ENCODE measurements at places on chromosomes 6 and 20.

DNA sequence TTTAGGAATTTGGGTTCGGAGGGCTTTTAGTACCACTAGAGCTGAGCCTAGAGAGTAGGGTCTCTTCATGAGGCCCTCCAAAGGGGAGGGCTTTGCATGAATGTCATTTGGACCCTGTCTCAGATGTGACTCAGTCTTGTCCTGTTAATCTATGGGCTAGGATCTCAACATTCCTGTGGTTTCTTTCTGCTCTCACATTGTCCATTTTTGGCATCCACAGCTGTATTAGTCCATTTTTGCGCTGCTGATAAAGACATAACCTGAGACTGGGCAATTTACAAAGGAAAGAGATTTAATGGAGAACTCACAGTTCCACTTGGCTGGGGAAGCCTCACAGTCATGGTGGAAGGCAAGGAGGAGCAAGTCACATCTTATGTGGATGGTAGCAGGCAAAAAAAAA, 61.0 kb downstream of the CRYBG1 start:
- no peak for DNase-seq

GRCh38 chr6:105907301-105907700, 178.8 kb upstream of the PRDM1 start:
- DNase-seq: no peak

GRCh38 chr20:2651772-2652723, at the start of gene NOP56:
Gene NOP56 (plus strand): TSS chr20:2652632. CDS start chr20:2652661, 29 bp downstream.
- DNase-seq: peak; percentile 91

DNA sequence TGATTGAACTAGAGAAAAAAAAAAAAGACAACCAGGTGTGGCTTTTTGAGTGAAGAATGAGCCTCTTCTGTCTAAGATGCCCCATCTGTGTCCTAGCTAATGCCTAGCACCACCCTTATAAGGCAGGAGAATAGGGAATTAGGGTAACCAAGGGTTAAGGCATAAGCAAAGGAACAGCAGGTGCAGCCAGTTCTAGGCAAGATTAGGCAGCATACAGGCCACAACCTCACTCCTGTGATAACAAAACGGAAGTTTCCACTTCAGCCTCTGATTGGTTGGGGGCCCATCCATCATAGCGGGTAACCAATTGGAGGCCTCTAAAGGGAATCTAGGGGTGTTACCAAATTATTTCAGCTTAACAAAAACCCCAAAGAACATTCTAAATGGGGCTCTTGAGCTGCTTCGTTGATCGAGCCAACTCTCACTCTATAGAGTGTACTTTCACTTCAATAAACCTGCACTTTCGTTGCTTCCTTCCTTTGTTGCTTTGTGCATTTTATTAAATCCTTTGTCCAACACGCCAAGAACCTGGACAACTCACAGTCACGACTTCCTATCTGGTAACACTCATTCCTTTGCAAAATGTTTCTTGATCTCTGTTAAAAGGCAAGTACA, 61.9 kb upstream of the TAGAP start:
- DNase-seq: peak; percentile 77

DNA sequence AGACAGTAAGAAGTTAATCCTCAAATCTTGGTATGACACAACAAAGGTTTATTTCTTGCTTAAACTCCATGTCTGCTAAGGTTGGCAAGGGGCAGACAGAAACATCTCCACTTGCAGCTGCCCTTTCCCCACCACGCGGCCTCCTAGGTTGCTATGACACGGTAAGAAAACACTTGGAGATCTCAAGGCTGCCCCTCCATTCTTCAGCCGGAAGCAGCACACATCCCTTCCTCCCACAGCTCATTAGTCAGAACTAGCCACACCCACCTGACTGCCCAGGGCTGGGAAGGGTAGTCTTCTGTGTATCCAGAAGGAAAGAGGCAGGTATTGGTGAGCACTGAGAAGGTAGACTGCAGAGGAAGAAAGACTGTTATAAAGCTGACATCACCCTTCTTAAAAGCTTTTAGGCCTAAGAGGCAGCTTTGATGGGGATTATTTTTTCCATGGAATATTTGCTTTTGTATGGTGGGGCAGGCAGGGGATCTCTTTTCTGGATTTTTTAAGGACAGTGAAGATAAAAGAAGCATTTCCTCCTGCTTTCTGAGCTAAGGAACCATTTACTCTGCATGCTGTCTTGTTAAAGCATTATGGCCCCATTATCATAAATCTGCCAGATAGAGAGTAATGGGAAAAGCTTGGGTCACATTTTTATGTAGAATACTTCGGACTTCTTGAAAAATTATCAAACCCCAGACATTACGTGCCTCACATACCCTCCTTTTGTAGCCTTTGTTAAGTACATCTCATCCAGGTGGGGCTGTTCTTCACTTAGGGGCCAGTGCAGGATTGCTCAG, 41.6 kb downstream of the MRAP2 start:
- no peak for DNase-seq

DNA sequence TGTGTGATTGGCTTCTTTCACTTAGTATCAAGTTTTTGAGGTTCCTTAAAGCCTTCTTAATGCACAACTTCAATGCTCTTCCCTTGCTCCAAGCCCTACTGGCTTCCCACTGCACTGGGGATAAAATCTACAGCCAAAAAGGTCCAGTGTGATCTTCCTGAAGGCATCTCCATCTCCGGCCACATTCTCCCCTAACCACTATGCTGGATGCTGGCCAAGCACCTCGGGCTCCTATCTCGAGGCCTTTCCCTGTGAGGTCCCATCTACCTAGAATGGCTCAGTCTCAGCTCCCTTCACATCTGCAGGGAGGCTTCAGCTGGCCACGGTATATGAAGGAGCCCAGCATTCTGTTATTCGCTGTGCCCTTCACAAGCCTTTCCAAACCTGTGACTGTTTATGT, 48.1 kb downstream of the CNKSR3 start:
- DNase-seq: no peak

DNA sequence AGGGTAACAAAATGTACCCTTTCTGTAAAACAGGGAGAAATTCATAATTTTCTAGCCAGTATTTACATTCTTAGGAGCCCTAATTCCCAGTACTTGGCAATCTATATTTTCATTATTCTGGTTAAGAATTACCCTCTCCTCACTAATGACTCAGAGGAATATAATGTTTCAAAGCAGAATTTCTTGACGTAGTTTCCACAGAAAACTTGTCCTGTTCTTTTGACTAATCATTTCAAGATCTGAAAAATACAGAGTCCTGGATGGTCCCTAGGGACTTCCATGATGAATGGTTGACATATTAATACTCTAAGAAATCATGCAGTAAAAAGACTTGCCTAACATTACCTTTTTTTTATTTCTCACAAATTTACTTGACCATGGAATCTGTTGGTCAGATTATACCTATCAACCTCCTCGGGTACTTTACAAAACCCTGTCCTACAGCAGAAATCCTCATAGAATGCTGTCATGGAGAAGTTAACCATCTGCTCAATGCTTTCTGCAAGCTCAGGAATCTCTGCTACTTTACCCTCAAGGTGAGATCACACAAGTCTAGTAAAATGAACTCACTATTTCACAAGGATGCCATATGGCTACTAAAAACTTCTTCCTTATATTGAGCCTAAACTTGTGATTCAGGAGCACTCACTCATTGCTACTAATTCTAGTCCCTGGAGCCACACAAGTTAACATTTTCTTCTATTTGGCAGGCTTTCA, 202.1 kb upstream of the CNR1 start:
- no peak for DNase-seq

DNA sequence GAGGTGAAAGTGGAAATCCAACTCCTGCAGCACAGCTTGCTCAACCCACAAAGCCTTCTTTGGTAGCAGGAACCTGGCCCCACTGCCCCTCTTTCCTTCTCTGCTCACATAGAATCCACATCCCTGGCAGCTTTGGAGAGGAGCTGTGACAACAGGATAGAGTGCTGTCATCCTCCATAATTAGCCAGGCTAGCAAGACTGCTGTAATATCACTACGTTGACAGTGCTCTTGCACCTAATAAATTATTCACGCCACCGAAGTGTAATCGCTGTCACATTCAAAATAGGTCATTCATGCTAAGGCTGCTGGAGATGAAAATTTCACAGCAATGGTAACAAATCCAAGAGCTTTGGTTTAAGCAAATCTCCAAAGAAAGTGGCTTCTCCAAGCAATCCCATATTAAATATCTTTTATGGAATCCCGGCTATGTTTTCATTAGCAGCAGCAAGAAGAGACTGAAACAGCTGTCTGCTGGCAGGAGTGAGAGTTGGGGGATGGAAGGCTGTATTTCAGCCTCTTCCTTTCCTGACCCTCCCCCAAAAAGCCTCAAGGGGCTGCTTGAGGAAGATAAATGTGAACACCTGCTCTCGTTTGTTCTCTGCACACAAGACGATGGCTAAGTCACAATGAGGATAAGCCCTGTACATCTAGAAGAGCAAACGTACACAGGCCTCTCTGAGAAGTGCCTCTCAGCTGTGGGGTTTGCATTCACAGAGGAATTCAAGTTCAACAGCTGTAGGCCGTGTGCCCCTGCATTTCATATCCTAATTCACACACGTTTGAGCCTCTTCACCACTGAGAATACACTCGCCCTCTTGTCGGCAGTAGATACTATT, 16.5 kb downstream of the RIPOR2 start:
- no peak for DNase-seq

GRCh38 chr6:45812922-45813321, 202.7 kb downstream of the CLIC5 start:
- no peak for DNase-seq

GRCh38 chr6:111959766-111960165, 86.5 kb upstream of the FYN start:
- no peak for DNase-seq

GRCh38 chr6:114362957-114363356, 20.1 kb upstream of the HS3ST5 start:
- no peak for DNase-seq

- DNase-seq: no peak
Observed at GRCh38 chr20:4684837-4685413, 36.8 kb upstream of the PRND start.

GRCh38 chr20:44596876-44597275, 14.5 kb downstream of the PKIG start:
- DNase-seq: no peak

DNA sequence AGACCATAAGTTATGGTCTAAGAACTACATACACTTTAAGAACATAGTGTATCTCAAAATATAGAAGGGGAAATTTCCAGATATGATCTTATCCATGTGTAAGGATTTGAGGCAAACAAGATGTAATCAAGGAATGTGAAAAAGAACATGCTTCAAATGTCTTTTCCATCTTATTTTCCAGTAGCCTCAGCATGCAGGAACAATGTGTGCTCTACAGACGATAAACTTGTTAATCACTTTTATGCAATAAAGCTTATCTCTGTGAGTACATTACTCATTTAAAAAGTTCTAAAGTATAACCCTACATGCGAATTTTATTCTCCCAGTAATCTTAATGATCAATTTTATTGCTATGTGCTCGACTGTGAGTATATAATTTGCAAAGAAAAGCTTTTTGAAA, 185.2 kb downstream of the ALDH8A1 start:
- no peak for DNase-seq

GRCh38 chr6:131205481-131206244, 70.4 kb downstream of the AKAP7 start:
- DNase-seq: no peak

GRCh38 chr20:431012-431904, 23.2 kb downstream of the RBCK1 start:
- DNase-seq: no peak

- no peak for DNase-seq
Observed at GRCh38 chr6:41535766-41536165, 10.4 kb upstream of the FOXP4 start.

DNA sequence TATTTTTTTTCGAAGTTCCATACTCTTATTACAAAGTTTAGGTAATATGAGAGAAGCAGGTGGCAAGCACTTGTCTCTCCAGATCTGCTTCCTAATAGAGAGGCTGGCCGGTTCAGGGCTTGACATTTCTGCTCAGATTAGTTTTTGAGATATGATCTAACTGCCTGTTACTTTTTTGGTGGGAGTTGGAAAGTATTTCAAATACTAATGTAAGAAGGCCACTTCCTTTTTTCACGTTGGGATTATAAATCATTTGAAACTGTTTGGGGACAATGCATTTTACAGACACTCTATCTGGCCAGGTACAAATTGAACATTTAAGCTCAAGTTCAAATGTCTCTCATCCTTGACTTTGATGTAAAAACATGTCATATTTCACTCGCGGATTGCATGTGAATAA, 222.1 kb upstream of the SULF2 start:
- no peak for DNase-seq

DNA sequence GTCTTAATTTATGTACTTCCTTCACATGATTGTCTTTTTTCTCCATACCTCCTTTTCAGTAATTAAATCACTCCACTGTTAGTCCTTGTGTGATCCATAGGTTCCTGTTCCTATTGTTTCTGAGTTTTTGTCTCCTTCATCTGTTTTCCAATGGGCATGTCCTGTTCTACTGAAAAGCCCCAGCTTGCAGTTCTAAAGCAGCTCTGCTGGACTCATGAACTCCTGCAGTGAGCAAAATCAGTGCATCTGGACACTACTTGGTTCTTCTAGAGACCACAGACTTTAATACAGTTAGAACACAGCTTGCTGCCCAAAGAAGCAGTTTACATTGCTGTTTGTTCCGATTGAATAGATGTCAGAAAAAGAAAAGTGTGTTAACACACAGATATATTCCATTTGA, 593.3 kb upstream of the HS3ST5 start:
- DNase-seq: no peak

DNA sequence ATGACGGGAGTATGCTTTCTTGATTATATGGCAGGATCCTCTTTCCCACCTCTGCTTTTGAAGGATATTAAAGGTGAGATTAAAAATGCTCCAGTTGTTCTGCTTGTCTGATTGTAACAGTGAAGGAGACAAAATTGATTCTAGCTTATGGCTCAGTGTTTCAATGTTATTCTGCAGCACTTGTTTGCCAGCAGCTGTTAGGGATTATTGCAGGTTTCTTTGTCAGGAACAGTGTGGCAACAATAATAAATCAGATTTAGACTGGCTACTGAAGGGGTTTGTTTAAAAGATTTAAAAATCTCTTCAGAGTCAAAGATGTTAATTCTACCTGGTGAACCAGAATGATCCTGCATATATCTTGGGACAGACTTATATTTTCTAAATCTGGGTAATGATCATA, 126.9 kb downstream of the LAMA2 start:
- no peak for DNase-seq

- no peak for DNase-seq
Observed at GRCh38 chr6:133547136-133547535, 306.0 kb downstream of the EYA4 start.

- DNase-seq: no peak
Observed at GRCh38 chr20:58852543-58853271, at the start of gene GNAS. Gene GNAS (plus strand): TSS chr20:58852716.

GRCh38 chr6:19086480-19086879, 699.3 kb downstream of the RNF144B start:
- no peak for DNase-seq

DNA sequence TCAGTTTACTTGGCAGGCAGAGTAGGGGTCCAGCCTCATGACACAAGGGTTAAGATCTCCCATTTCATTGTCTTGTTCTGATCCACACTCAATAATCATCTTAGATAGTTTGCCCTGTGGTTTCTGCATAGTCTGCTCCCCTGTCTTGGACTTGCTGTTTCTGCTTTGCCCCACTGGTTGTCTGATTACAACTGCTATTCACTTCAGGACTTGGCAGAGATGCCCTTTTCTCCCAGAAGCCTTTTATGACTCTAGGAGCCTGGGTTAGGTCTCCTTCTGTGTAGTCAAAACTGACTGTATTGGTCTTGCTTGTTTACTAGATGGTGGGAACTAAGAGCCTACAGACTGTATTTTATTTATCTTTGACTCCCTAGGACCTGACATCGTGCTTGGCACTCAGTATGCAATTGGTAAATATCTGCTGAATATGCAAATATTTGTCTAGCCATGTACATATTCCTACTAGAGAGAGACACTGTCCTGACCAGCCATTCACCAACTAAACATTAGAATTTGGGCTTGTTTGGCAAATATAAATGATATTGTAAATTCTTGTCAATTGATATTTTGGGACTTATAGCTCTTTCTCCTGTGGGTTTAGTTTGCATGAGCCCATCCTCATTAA, 165.9 kb upstream of the KCNK16 start:
- DNase-seq: no peak

All from stimulated activated CD8-positive, alpha-beta memory T cell treated with anti-CD3 and anti-CD28 coated beads, Interleukin-7, amount 100 ng/mL, for 4 hours (primary cell).